ENCODE measurements at places on chromosomes 3 and 15.

GRCh38 chr3:171378586-171378985, 81.6 kb downstream of the TNIK start:
- no peak for DNase-seq

- DNase-seq = no peak
Measured at GRCh38 chr15:94066046-94066445, 165.3 kb upstream of the MCTP2 start.

DNA sequence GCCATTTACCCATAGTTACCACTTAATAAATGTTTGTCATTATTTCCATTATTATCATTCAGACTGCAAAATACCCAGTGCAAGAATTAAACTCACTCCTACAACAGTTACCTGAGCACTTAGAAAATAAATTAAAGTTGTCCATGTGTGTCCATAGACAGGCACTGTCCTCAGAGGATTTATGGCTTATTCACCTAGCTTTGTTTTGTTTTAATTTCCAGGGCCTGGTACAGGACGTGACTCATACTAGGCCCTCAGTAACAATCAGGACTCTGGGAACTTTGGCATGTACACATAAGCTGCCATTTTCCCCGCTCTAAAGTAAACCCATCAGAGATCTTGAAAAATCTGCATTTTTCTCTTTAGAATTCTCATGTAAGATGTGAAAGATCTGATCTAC, 458.5 kb upstream of the ARRDC4 start:
- no peak for DNase-seq

- no peak for DNase-seq
Measured at GRCh38 chr15:43518197-43518761, 871 bp downstream of the MAP1A start.

- DNase-seq = no peak
Measured at GRCh38 chr15:62756326-62756994, 286.1 kb upstream of the TPM1 start.

- DNase-seq = no peak
Measured at GRCh38 chr3:72520690-72521308, 327.4 kb downstream of the SHQ1 start.

DNA sequence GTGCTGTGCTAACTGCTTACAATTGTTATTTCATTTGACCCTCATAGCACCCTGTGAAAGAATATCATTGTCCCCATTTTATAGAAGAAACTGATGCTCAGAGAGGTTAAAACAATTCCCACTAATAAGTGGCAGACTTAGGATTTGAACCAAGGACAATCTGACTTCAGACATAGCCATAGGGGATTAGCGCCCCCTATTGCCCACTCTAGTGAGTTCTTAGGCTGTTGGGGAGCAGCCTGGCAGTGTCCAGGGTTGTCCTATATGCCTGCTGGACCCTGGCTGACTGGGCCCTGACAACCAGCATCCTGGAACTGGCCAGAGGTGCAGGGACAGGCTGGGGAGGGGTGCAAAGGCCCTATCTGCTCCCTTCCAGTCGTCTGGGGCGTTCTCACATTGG, 15.4 kb downstream of the DPH3 start:
- DNase-seq = no peak

- no peak for DNase-seq
Measured at GRCh38 chr15:61182946-61183345, 46.2 kb downstream of the RORA start.

DNA sequence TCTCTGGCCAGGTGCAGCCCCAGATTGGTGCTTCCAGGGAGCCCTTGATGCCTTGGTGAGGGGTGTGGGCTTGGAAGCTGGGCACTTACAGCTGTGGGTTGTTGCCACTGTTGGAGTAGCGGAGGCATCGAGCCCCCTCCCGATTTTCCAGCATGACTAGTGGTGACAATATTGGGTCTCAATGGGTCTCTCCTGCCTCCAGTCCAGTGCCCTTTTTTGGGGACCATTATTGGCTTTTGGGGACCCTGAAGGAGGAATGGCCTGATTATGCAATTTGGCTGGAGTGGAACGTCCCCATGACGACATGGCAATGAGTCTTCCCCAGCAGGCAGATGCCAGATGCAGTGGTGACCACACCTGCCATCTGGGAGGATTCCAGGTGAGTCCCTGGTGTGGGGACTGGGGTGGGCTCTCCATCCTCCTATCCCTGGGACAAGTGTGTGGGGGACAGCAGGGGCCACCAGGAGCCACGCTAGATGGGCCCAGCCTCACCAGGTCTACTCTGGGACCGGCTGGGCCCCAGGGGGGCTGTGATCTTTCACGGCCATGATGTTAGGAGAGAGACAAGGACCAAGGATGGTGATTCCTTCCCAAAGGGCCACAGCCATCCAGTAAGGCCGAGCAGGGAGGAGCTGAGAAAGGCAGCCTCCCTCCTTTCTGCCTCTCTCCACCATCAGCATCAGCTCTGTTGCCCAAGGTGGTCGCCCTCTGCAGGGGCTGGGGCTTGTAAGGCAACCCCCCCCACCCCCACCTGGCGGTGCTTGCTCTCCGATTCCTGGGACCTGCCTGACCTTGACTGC, 196.8 kb downstream of the GOLGA6L6 start:
- no peak for DNase-seq

DNA sequence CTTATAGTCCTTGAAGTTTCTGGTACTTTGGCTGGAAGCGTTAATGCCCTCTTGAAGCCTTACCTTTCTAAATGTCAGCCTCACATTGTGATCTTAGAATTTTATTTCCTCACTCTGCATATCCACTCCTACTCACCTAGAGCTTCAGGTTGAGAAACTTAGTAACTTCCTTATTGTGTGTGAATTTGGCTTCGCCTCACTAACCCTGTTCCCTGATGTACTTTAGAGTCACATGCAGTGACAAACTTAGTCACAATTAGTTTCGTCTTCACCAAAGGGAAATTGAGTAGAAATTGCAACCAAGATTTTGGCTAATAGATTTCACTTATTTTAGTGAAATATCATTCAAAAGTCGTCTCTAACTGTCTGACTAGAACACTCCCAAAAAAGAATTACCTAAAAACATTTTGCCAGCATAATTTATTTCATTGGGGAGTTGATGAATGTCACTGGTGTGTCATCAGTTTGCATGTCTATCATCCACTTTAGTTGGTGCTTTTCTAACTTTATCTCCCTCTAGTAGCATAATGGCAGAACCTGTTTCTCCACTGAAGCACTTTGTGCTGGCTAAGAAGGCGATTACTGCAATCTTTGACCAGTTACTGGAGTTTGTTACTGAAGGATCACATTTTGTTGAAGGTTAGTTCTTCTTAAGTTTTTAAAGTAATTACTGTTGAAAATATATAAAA, 960 bp downstream of the MFN1 start:
- DNase-seq = no peak

- DNase-seq = no peak
Measured at GRCh38 chr3:128524374-128525299, 31.6 kb upstream of the GATA2 start.

DNA sequence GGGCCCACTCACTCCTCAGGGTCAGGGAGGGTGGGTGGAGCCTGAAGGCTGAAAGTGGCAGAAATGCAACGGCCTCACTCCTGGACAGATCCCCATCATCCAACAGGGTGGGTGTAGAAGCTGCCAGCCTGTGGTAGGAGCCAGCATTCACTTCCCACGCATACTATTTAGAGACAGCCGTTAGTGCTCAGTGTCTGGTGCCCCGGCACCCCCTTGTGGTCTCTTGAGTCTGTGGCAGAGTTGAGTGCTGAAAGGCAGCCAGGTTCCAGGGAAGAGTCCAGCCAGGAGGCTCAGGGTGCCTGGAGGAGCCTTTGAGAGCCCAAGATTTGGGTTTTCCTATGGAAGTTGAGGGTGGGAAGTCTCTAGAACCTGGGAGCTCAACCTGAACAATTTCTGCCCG, 2.1 kb upstream of the GNAT1 start:
- DNase-seq = no peak

DNA sequence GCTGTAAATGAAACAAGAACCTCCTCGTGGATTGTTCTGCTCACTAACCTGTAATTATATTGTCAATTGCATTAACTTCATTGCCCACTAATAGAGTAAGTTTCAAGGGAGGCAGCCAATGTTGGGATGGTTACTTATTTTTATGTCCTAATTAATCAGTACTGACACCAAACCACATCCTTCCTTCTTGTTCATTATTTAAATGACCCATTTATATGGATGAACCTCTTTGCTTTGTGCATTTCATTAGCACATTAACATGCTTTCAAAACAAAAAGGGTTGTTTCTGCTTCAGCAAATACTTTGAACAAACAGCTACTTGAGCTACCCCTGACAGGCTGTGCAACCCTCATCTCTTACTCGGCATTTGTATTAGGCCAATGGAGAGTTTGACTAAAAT, 374.2 kb downstream of the MECOM start:
- DNase-seq = no peak
